A549 (cell line): ENCODE measurements at places on chromosomes 4 and X.

DNA sequence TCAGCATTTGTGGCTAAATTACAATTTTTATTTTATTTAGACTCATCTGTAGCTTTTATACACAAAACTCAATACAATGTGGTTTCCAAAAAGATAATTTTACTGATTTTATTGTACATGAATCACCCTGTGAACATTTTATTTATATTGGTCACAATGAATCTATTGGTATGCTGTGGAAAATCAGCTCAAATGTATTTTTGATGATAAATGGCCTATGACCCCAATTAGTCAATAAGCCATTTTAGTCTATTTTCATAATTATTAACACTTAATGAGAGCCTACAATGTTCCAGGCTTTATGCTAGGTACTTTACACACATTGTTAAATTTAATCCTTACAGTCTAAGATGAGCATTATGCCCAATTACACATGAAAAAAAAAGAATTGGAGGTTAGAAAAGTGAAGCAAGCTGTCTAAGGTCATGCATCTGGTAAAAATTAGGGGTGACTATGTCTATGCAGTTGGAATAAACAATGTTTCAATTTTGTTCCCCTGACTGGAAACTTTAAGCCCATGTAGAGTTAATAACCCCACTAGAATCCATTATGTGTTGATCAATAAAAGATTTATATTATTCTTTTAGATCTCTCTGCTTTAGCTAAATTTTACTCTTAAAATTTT, 344.7 kb downstream of the PABPC4L start:
- DNase-seq: no peak

DNA sequence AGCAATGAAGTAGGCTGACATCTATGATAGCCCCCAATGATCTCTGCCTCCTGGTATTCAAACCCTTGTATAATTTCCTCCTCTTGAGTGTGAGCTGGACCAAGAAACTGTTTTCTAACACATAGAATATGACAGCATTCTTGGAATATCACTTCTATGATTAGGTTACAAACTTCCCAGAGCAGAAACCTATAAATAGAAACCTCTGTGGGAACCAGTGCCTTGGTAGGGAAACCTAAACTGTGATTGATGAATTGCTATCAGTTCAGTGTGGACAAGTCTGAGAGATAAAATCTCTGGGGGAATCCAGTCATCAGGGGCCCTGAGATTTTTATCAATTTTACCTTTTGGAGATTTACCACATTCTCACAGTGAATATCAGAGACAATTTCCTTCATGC, 756.5 kb upstream of the AGA start:
- DNase-seq: no peak

DNA sequence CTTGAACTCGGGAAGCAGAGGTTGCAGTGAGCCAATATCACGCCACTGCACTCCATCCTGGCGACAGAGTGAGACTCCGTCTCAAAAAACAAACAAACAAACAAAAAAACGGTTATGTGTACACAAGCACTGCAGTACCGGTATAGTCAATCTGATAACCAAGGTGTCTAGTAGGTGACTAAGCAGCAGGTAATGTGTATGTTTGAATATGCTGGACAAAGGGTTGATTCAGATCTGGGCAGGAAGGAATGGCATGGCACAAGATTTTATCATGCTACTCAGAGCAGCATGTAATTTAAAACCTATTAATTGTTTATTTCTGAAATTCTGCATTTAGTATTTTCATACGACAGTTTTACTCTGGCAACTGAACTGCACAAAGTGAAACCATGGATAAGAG, 41.7 kb downstream of the MAGEC1 start:
- DNase-seq: no peak

GRCh38 chrX:95974096-95974470, 710.6 kb upstream of the DIAPH2 start:
- DNase-seq: no peak

- peak; percentile 2 for DNase-seq
Measured at GRCh38 chr4:187235456-187236170, 512.0 kb upstream of the FAT1 start.

DNA sequence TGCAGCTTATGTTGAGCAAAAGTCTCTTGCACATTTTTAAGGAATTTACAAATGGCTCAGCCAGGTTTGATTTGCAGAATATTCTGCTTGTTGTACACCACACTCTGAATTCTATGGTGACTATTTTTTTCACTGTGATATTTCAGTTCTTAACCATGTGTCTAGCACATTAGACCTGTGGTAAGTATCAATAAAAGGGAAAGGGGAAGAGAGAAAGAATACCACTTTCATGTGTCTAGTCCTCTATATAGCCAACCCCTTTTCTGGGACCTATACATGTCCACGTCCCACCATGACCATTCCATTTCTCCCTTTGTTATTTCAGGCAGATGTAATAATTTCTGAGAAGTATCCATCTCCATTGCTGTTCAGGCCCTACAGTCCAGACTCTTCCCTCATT, 121.3 kb upstream of the PNPLA4 start:
- DNase-seq: no peak

DNA sequence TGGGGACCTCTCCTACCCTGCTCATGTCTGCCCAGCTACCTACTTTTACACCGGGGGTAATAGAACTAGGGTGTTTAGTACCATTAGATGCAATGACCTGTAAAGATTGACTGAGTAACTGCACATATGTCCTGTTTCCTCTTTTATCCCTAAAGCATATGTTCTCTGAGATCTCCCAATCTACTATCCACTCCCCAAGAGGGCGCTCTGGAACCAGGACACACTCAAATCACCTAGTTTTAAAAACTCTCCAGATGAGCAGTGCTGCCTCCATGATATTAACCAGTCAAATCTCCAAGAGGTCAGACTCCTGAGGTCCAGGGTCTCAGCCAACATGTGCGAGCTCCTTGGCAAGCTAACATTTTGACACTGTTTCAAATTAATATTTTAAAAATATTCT, 87.0 kb upstream of the TSPAN5 start:
- peak; percentile 30 for DNase-seq

DNA sequence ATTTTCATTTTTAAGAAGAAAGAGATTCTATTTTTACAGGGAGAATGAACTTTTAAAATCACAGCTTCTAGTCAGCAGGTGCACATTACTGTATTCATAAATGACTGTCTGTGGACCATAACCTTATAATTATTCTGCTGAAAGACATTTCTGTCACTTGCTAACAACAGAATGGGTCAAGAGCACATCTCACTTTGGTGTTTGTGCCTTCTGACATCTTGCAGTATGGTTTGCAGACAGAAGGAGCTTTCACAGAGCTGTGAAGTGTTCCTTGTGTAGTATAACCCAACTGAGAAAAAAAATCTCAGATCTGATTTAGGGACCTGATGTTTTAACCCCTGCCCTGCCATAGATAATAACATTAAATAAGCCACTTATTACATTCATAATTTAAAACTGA, 131.4 kb upstream of the CTSO start:
- DNase-seq: no peak

GRCh38 chr4:142660728-142661127, 185.4 kb downstream of the INPP4B start:
- no peak for DNase-seq

- no peak for DNase-seq
Measured at GRCh38 chr4:24701683-24702082, 93.7 kb upstream of the SOD3 start.

- DNase-seq: no peak
Measured at GRCh38 chrX:50671661-50672060, 142.3 kb downstream of the SHROOM4 start.

GRCh38 chr4:113232194-113232593, 182.7 kb downstream of the ANK2 start:
- DNase-seq: no peak

DNA sequence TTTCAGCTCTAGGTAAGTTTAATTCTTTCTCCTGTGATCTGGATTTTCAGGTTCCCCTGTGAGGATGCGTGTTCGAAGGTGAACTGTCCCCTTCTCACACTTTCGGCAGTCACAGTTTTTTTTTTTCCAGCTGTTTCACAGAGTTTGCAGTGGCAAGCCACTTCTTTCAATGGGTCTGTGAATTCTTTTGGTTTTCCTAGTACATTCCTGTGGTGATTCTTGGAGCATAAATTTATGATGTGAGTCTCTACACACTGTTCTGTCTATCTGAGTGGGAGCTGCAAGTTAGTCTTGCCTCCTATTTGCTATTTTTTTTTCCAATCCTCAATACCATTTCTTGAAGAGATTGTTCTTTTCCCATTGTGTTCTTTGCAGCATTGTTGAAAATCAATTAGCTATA, 595.5 kb downstream of the RAPGEF2 start:
- no peak for DNase-seq

- DNase-seq: no peak
Measured at GRCh38 chrX:16368696-16369095, 201.4 kb downstream of the MAGEB17 start.

GRCh38 chrX:119692191-119693039, 553 bp downstream of the SEPTIN6 start:
- peak; percentile 37 for DNase-seq

- DNase-seq: no peak
Measured at GRCh38 chr4:123449780-123450179, 53.2 kb downstream of the SPRY1 start.

DNA sequence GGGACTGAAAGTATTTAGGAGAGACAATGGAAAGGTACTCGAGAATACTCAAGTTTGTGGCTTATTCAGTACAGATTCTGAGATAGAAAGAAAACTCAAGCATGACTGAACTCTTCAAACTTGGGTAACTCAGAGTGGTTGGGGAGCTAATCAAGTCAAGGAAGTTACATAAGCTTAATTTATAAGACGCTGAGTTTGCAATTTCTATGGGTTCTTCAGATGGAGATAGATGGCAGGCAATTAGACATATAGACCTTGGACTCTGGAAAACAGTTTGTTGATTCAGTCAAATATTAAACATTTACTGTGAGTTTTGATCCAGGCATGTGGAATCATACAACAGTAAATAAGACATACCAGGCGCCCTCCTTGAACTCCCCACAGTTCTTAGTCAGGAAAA, 1749.9 kb upstream of the TENM3 start:
- no peak for DNase-seq

DNA sequence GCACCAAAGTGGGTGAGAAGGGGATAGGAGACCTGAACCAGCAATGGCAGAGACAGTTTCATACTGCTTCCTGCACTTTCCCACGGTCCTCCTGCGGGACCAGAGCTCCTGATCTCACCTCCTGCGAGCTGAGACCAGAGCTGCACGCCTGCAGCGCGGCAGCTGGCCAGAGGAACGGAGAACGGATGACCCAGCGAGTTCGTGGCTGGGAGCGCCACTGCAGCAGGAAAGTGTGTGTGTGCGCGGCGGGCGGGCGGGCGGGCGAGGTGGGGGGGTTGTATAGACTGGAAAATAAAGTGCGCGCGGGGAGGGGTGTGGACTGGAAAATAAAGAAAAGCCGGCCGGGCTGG, 16.5 kb downstream of the MCF2 start:
- no peak for DNase-seq

DNA sequence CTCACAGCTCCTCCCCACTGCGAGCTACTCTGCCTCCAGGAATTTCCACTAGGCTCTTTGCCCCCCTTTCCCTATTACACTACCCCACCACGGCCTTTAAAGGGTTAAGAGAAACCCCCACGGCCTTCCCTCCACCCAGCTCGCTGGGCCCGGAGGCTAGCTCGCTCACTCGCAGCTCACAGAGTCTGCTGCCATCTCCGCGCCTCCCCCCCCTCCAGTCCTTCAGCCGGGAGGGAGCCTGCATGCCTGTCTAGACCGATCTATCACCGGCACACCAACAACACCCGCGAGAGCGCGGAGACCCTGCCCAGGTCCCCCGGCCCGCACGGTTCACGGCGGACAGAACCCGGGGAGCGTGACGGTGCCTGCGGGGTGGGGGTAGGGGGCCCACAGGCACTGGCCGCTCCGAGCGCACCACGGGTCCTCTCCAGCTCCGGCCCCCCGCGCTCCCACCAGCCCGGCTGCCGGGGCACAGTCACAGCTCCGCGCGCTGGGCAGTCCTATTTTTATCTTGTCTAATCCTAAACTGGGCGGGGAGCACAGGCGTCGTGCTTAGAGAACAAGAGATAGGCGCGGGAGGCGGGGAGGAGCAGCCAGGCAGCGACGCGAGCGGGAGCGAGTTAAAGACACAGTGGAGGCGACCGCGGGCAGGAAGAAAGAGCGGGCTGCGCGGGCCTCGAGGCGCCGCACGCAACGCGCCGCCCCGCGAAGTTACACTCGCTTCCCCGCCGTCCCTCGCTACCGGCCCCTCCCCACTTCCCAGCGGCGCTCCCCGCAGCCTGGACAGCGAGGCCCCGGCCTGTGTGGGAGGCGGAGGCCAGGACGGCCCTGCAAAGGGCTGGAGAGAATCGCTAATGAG, 3.5 kb downstream of the BCOR start:
- DNase-seq: no peak

- DNase-seq: no peak
Measured at GRCh38 chr4:4392501-4393183, 5.7 kb downstream of the NSG1 start.

DNA sequence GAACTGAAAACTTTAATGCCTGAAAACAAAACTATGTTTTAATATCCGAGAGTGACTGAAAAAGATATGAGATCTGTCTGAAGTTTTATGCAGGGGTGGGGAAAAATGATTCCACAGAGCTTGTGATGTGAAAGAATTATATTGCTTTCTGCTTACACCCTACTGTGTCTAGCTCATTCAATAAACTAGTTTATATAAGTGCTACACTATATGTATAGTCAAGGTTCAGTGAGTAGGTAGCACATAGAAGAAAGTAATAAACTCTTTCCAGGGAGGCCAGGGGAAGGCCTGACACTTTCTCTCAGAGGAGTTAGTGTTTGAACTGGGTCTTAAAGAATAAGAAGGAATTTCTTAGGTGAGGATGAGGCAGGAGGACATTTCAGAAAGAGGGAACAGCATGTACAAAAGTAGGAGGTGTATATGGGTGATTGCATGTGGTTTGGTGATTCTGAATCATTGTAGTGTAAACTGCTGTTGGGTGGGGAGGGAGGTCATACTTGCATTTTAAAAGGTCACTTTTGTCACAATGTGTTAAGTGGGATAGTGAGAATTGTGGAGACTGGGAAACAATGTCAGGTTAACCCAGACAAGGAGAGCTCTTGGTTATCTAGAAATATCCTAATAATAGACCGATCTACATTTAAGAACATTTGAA, 25.1 kb upstream of the TEX13D start:
- no peak for DNase-seq

DNA sequence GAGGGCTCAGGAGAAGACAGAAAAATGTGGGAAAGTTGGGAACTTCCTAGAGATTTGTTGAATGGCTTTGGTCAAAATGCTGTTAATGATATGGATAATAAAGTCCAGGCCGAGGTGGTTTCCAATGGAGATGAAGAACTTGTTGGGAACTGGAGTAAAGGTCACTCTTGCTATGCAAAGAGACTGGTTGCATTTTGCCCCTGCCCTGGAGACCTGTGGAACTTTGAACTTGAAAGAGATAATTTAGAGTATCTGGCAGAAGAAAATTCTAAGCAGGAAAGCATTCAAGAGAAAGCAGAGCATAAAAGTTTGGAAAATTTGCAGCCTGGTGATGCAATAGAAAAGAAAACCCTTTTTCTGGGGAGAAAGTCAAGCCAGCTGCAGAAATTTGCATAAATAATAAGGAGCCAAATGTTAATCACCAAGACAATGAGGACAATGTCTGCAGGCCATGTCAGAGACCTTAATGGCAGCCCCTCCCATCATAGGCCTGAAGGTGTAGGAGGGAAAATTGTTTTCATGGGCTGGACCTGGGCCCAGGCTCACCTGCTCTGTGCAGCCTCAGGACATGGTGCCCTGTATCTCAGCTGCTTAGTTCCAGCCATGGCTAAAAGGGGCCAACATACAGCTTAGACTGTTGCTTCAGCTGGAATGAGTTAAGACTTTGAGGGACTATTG, 203.8 kb downstream of the RELL1 start:
- no peak for DNase-seq
